Activated T-helper 1 cell treated with anti-CD3 and anti-CD28 coated beads, Interleukin-12 subunit alpha, Interleukin-12 subunit beta, Interleukin-2, Interleukin-4 antibody, amounts not matched to agents 30 ng/mL and 10 ng/mL and 1 ng/mL, durations not matched to agents 14 hours and 24 hours and 36 hours (primary cell): ENCODE measurements at places on chromosomes 6 and 20. TPM values are rescaled to one million over a fixed set of nuclear protein-coding genes. Genes with fewer than 3 reads are reported as not detected.

DNA sequence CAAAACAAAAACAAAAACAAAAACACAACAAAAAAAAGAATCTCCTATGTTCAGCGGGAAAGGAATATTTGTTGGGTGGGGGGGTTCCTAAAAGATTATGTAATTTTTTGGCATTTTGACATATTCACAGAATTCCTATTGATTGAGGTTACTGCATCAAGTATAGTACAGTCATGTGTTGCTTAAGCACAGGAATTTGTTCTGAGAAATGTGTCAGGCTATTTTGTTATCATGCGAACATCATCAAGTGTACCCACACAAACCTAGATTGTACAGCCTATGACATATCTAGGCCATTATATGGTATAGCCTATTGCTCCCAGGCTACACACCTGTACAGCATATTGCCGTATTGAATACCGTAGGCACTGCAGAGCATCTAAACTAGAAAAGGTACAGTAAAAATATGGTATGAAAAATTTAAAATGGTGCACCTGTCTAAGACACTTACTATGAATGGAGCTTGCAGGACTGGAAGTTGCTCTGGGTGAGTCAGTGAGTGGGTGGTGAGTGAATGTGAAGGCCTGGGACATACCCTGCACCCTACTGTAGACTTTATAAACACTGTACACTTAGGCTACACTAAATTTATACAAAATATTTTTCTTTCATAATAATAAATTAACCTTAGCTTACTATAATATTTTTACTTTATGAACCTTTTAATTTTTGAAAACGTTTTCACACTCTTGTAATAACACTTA is 110.6 kb downstream of the CDKAL1 start:
- peaks cover 9% of the 10 kb centered on the region for H3K36me3 ChIP-seq
- H3K4me1 ChIP-seq = no peaks in the 10 kb centered on the region
- H3K27ac ChIP-seq = no peak overlapping the region
- no peak for DNase-seq

DNA sequence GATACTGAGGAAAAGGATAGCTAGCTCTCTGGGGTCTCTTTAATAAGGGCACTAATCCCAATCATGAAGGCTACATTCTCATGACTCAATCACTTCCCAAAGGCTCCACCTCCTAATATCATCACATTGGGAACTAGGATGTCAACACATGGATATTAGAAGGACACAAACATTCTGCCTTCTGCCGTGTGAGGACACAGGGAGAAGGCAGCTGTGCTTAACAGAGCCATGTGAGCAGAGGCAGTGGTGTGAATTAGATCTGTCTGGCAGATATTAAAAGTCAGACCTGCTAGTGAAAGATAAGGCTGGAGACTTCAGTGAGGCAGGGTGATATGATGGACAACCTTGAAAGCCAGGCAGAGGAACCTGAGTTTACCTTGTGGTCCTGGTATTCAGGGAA is 341.9 kb downstream of the ARHGAP18 start:
- no peak overlapping the region for H3K4me3 ChIP-seq
- H3K4me1 ChIP-seq = peaks cover 7% of the 10 kb centered on the region
- no peak overlapping the region for H3K27ac ChIP-seq

DNA sequence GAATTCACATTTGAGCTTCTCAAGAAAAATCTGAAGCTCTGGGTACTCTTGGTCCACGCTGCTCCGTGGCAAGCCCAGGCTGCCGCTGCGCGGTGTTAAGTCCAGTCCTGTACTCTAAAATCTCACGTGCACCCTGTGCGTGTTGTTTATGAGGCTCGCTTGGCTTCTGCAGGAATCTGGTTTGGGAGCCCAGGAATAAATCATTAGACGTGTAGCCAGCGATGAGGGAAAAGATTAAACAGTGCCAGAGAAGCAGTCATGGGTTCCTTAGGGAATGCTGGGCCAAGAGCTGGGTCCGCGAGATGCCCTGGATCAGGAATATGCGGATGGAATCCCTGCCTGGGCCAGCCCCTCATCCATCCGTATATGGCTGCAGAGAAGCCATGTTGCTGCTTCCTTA is 87.3 kb downstream of the KCNB1 start:
- no peak overlapping the region for H3K27ac ChIP-seq
- peaks cover 9% of the 10 kb centered on the region for H3K27me3 ChIP-seq
- no peak overlapping the region for H3K4me3 ChIP-seq
- no peak for DNase-seq
- H3K36me3 ChIP-seq = no peaks in the 10 kb centered on the region

DNA sequence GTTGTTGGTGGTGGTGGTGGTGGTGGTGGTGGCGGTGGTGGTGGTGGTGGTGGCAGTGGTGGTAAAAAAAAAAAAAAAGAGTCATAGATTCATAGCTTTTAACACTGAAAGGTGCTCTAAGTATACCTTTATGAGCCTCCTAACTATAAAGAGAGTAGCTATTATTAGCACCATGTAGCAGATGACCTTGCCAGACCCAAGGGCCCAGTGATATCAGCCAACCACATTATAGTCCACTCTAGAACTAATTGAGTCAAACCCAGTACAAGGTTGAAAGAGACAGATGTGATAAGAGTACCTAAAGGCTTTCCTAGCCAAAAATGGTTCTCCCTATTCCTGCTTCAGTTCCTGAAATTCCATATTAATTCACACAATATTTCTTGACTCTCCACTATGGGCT is 245.3 kb downstream of the HACE1 start:
- H3K27ac ChIP-seq = no peak overlapping the region
- no peaks in the 10 kb centered on the region for H3K4me1 ChIP-seq
- no peak overlapping the region for H3K4me3 ChIP-seq
- no peak for DNase-seq
- no peaks in the 10 kb centered on the region for H3K27me3 ChIP-seq

GRCh38 chr6:151425561-151425960 is 26.4 kb downstream of the RMND1 start:
- no peaks in the 10 kb centered on the region for H3K4me1 ChIP-seq
- H3K36me3 ChIP-seq = peaks cover 25% of the 10 kb centered on the region
- H3K4me3 ChIP-seq = no peak overlapping the region
- H3K27me3 ChIP-seq = no peaks in the 10 kb centered on the region

DNA sequence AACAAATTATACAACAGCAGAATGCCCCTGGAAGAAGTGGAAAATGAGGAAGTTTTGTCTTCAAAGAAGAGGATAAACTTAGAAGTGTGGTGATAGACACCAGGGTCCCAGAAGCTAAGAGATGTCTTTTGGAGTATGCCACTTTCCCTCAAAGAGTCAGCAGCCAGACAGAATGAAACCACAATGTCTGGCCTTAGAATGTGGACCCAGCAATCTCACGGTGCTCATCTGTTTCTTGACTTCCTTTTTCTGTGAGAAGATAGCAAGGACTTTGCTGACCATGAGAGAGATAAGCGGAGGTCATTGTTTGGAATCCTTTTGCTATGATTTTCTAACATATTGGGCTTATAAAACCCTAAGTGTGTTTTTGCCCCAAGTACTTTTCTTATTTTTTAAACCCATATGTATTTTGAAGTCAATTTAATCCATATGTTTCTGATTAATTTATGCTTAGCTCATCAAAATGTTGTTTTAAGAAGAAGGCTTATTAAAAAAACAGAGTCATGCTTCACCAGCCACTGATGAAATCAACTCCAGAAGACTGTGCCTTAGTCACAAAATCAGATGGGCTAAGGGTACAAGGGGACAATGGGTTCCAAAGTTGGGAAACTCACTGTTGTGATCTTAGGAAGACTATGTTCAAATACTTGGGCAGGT is 451.2 kb upstream of the JAG1 start:
- no peaks in the 10 kb centered on the region for H3K4me1 ChIP-seq
- no peak overlapping the region for H3K27ac ChIP-seq
- no peaks in the 10 kb centered on the region for H3K27me3 ChIP-seq

DNA sequence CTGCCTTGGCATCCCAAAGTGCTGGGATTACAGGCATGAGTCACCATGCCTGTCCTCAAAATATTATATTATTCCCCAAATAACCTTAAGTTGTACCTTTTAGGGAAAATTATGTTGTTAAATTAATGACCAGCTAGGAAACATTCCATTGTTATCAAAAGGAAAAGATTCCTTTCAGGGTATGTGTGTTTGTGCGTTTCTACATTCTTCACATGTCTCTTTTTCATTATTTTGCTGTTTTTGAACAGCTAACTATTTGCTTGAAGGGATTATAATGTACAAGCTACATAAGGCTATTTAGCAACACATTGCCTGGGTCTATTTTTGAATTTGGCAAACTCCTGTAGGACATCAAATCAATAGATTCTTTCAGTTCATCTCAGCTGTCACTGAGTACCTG is 57.1 kb downstream of the GJA1 start:
- H3K4me1 ChIP-seq = no peaks in the 10 kb centered on the region
- no peaks in the 10 kb centered on the region for H3K36me3 ChIP-seq

GRCh38 chr6:135869857-135870256 is 18.4 kb downstream of the PDE7B start:
- no peak overlapping the region for H3K27ac ChIP-seq
- H3K4me1 ChIP-seq = peaks cover 21% of the 10 kb centered on the region
- no peaks in the 10 kb centered on the region for H3K27me3 ChIP-seq
- DNase-seq = no peak
- peaks cover 20% of the 10 kb centered on the region for H3K36me3 ChIP-seq
- H3K4me3 ChIP-seq = no peak overlapping the region

DNA sequence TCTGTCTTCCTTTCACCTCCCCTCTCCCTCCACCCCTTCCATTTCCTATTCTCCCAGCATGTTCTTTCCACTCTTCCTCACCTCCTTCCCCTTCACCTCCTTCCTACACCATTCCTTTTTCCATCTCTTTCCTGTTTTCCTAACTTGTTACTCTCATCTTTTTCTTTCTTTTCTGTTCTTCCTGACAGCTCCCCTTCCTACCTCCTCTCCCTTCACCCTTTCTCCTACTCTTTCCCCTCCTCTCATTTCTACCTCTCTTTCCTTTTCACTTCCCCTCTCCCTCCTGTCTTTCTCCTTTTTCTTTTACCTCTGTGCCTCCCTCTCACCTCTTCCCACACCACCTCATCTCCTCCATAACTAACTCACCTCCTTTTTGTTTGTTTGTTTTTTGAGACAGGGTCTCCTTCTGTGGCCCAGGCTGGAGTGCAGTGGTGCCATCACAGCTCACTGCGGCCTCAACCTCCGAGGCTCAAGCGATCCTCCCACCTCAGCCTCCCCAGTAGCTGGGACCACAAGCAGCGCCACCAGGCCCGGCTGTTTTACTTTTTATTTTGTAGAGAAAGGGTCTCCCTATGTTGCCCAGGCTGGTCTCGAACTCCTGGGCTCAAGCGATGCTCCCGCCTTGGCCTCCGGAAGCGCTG is 864 bp upstream of the ARFGEF2 start:
- peak overlapping the region; percentile 94 for H3K4me3 ChIP-seq
- no peak for DNase-seq
- peaks cover 43% of the 10 kb centered on the region for H3K4me1 ChIP-seq
- H3K36me3 ChIP-seq = peaks cover 2% of the 10 kb centered on the region

DNA sequence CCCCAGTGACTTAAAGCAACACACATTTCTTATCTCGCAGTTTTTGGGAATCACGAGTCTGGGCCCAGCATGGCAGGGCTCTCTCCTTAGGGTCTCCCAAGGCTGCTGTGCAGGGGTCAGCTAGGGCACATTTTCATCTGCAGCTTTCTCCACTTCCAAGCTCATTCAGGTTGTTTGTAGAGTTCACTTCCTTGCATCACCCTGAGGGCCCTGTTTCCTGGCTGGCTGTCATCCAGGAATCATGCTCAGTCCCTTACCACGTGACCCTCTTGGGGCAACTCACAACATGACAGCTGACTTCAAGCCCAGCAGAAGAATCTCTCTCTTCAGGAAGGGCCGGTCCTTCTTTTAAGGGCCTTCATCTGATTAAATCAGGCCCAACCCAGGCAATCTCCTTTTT is 21.3 kb downstream of the SNAP25 start:
- H3K4me3 ChIP-seq = no peak overlapping the region
- no peak overlapping the region for H3K27ac ChIP-seq
- no peaks in the 10 kb centered on the region for H3K36me3 ChIP-seq
- no peaks in the 10 kb centered on the region for H3K27me3 ChIP-seq
- no peaks in the 10 kb centered on the region for H3K4me1 ChIP-seq
- DNase-seq = no peak

GRCh38 chr6:31836474-31837368 is 9.2 kb downstream of the HSPA1B start:
- peak overlapping the region; percentile 94 for H3K4me3 ChIP-seq
- peaks cover 54% of the 10 kb centered on the region for H3K36me3 ChIP-seq
- H3K27ac ChIP-seq = peak overlapping the region; percentile 100
- H3K27me3 ChIP-seq = no peaks in the 10 kb centered on the region
- H3K4me1 ChIP-seq = peaks cover 49% of the 10 kb centered on the region

DNA sequence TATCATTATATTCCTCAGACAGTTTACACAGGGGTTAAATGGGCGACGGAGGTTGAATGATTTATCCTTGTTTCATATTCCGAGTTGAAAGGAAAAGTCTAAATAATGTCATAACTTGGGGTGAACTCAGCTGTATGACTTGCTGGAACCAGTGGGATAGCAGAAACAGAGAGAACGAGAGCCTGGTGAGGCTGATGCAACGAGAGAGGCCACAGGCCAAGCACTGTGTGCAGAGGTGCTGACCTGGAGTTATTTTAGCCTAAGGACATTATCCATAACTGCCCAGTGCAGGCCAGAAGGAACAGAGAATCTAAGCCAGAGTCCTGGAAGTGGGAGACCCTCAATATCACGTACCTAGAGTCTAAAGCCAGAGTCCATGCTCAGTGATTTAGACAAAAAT is 394.9 kb downstream of the MAFB start:
- H3K36me3 ChIP-seq = no peaks in the 10 kb centered on the region
- no peak overlapping the region for H3K27ac ChIP-seq
- DNase-seq = no peak
- no peak overlapping the region for H3K4me3 ChIP-seq
- peaks cover 3% of the 10 kb centered on the region for H3K27me3 ChIP-seq
- no peaks in the 10 kb centered on the region for H3K4me1 ChIP-seq

DEFB114 gene
- not detected in 2 replicates for total RNA-seq

PRDM13 gene
- 0.15 TPM in 1 of 2 replicates, not detected in the other for total RNA-seq

SLC17A4 gene
- total RNA-seq = not detected in 2 replicates

SAPCD1 gene
- 16.7 and 17.0 TPM in 2 replicates for total RNA-seq

C6orf118 gene
- not detected in 2 replicates for total RNA-seq

HSPA12B gene
- not detected in 2 replicates for total RNA-seq

MAPK13 gene
- total RNA-seq = 54.6 and 55.7 TPM in 2 replicates

NOX3 gene
- not detected in 2 replicates for total RNA-seq

LY6G6C gene
- total RNA-seq = not detected in 2 replicates

CDH26 gene
- 0.41 and 0.56 TPM in 2 replicates for total RNA-seq

PLCB1 gene
- total RNA-seq = 3.2 and 5.3 TPM in 2 replicates

BPIFB2 gene
- not detected in 2 replicates for total RNA-seq
